NCI-H2029 (cell line): ENCODE measurements at places on chromosomes 13 and 19.

GRCh38 chr13:27972478-27972820 lies 3.3 kb upstream of the CDX2 start:
- no peak for DNase-seq

GRCh38 chr19:45351401-45351952 lies 10.9 kb downstream of the KLC3 start:
- DNase-seq: no peak

DNA sequence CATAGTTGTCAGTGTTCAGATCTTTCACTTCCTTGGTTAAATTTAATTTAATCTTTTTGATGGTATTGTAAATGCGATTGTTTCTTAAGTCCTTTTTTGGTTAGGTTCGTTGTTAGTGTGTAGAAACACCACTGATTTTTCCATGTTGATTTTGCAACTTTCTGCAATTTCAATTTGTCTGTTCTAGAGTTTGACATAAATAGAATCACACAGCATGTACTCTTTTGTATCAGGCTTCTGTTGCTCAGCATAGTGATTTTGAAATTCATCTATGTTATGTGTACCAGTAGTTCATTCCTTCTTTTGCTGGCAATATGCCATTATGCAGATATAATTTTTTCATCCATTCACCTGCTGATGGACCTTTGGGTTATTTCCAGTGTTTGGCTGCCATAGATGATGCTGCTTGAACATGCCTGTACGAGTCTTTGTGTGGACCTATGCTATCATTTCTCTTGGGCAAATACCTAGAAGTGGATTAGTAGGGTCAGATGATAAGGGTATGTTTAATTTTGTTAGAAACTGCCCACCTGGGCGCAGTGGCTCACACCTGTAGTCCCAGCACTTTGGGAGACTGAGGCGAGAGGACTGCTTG lies 33.1 kb downstream of the BICRA start:
- no peak for DNase-seq

DNA sequence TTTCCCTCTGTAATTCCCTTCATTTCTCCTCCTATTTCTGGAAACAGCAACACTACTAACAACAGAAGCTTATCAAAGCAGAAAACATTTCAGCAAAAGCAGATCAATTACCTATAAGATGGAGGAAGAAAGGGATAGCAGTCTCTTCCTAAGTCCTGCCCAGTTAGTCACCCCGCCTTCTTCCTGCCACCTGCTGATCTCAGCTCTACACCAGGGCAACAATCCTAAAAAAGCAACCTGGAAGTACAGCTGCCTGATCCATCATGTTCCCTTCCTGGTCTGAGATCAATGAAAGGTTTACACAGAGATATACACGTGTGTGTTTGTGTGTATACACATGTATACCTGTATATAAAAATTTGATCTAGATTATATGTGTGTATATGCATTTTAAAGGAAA lies 59.4 kb downstream of the TSC22D1 start:
- DNase-seq: peak; percentile 30

DNA sequence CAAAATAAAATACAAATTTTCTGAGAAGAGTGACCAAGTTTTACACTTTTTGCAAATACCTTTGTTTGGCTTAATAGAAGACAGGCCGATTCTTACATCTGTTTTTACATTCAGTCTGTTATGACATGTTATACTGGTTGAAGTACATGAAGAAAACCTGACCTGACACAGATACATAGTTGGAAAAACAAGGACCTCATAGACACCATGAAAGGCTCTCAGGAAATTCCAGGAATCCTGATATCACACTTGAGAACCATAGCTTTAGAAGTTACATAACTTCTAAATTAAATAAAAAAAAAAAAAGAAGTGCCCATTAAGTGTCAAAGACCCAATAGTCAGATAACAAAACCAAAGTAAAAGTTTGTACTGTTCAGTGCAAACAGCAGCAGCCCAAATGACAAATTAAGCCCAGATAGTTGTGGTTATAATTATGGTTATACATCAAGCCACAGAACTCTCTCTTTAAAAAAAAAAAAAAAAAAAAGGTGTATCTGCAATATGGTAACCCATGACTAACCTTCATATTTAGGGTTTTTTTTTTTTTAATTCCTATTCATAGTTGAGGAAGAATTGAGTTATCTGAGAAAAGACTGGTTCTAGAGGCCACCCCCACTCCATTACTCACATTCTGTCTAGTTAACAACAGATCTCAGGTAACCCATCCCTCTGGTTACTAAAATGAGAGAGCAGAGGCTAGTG lies 19.8 kb downstream of the RBM26 start:
- DNase-seq: no peak

- DNase-seq: no peak
Observed at GRCh38 chr13:97539651-97540610, 106.0 kb downstream of the RAP2A start.

DNA sequence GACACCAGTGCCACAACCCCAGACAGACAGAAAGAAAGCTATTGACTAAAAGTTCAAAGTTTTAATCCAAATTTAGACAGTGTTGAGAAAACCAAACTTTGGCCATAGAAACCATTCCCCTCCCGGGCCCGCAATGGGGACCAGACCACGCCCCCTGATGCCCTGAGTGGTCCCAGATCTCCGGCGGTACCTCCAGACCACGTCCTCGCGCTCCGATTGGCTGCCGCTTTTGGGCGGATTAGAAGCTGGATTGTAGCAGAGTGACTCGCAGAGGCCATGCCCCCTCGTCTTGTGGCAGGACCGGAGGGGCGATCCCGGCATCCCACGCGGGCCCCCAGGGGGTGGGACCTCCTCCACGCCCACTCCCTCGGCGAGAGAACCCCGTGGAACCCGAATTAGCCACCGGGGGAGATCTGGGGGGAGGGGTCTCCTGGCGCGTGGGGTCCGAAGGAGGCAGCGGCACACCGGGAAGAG lies 797 bp upstream of the HSD17B14 start:
- no peak for DNase-seq

GRCh38 chr19:48616041-48616436 lies 1.2 kb upstream of the FAM83E start:
- no peak for DNase-seq

- peak; percentile 99 for DNase-seq
Observed at GRCh38 chr19:12913011-12913561, 6.0 kb downstream of the SYCE2 start.

DNA sequence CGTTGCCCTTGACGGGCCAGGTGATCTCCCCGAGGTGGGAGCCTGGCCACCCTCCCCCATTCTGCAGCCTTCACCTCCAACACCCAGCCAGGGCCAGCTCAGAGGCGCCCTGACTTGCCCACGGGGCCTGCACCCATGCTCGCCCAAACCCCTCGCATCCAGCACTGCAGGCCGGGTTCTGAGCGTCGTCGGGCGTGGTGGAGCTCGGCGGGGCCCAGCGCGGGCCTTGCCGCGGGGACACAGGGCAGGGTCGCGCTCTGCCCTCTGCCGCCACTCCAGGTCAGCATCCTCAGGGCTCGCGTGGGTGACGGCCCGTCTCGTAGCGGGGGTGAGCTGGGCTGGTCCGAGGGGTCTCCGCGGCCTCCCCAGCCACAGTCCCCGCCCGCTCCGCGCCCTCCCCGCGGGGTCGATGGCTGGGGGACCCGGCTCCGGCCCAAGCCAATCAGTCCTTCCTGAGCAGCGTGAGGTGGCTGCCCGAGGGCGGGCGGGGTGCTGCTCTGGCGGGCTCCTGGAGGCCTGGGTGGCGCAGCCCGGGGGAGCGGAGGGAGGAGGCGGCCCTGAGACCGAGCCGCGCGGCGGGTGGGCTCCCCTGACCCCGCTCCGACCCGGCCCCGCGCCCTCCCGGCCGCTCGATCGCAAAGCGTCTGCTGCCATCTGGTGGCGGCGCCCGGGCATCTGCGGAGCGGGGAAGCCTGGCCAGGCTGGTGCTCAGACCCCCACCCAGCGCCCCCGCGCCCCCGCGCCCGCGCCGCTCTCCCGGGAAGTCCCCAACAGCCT lies 61.4 kb downstream of the CCNE1 start:
- DNase-seq: no peak

- no peak for DNase-seq
Observed at GRCh38 chr13:79295906-79296706, 109.9 kb downstream of the RBM26 start.

- DNase-seq: no peak
Observed at GRCh38 chr13:44903574-44903985, 85.7 kb downstream of the NUFIP1 start.

GRCh38 chr13:23999424-23999823 lies 102.1 kb upstream of the C1QTNF9B start:
- no peak for DNase-seq

DNA sequence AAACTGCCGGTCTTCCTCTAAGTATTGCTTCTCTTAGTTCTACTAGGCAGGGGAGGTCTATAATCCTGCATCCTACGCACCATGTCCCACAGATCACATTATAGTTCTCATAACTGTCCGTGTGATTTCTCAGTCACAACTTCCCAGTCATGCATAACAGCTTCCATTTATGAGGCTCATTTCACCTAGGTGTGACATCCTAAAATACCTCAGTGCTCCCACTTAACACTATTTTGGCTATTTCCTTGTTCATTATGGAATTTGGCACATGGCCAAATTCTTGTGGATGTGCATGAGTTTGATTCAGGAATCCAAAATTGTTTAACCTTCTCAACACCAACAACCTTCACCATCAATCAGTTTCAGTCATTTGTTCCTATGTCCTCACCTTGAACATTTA lies 989.9 kb downstream of the OLFM4 start:
- DNase-seq: no peak

DNA sequence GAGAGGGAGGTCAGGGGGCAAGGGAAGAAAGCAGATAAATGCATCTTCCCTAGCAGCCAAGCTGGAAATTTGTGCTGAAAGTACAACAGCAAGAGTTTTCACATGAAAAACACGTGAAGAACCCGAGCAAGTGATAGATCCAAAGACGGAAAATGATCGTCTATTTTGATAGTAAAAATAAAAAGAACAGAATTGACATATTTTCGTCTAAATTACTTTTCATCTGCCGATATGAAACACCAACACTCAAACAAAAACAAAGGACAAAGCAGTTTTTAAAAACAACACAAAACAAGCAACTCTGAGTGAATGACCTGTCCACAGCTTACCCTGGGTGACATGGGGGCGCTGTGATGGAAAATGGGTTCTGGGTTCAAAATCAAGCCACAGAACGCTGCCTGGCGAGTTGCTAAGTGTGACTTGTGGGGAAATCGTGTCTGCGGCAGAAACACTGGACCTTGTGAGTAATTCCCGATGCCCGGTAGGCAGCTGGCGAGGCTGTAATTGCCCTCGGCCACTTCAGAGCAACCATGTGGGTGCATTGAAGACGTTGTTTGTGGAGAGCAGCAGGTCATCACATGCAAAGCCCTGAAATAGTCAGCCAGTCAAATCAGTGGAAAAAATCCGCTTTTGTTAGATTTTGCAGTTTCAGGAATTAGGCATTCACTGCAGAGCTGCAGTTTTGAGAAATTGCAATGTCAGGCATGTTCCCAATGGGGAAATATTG lies 7.4 kb downstream of the SOX1 start:
- DNase-seq: no peak

GRCh38 chr19:29683009-29683408 lies 17.7 kb downstream of the PLEKHF1 start:
- DNase-seq: no peak

DNA sequence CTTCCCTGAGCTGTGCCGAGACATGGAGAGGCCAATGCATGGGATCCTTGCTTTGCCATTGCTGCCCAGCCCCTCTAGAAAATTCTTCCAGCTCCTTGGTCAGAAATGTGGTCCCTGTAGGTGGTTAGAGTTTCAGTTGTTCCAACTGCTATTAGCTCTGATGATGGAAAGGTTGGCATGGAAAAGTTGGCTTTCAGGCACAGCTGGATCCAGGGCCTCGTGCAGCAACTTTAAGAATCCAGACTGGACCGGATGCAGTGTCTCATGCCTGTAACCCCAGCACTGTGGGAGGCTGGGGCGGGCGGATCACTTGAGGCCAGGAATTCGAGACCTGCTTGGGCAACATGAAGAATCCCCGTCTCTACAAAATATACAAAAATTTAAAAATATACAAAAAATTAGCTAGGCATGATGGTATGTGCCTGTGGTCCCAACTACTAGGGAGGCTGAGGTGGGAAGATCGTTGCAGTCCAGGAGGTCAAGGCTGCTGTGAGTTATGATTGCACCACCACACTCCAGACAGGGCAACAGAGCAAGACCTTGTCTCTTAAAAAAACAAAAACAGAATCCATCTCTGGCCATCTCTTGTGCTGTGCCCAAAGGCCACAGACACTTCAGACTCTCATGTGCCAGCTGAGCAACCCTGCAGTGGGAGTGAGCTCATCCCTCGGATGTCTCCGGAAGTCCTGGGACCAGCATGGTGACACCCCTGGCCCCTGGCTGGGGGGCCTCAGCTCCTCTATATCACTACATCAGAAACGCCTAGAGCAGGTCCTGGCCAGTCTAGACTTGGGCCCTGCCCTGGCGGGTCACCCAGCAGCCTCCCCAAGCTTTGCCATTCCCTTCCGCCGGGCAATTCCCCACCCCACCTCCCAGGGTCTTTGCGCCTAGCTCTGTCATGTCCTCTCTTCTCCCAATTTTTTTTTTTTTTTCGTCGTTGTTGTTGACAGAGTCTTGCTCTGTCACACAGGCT lies 16.8 kb downstream of the MEX3D start:
- no peak for DNase-seq

DNA sequence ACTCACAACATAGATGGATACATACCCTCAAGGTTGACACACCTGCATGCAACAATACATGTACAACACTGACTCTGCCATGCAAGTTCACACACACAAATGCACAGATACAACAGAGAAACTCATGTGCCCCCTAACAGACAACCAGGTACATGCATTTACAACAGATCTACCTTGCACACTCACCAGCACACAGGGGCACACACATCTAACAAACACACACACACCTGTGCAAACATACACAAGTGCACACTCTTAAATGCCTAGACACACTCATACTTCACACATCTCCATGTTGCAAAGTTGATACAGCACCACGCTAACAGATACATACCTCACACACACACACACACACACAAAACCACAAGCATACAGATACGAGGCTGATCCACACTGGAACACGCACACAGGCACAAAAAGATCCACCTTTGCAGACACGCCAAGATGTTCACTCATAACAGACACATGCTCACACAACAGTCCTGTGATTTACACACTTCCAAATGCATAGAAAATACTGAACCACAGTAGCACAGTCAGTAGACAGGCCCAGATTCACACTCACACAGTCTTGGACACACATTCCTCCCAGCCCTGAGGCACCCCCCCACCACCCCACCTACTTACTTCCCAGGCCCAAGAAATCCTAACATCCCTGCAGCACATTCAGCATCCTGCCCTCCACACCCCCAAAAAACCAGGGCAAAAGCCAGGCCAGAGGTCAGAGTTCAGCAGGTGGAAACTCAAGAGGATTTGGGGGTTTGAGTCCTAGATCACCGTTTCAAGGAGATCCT lies 1.4 kb downstream of the LRFN1 start:
- no peak for DNase-seq

- peak; percentile 61 for DNase-seq
Observed at GRCh38 chr13:80083853-80084676, 256.9 kb downstream of the SPRY2 start.

GRCh38 chr19:32901504-32902161 lies 32.1 kb upstream of the SLC7A9 start:
- DNase-seq: peak; percentile 29

- DNase-seq: no peak
Observed at GRCh38 chr13:41389580-41389979, 67.8 kb upstream of the RGCC start.
